ENCODE measurements at places on chromosomes 1 and 21.

GRCh38 chr21:45940621-45941337, 40.8 kb upstream of the COL6A1 start:
- DNase-seq, result no peak

DNA sequence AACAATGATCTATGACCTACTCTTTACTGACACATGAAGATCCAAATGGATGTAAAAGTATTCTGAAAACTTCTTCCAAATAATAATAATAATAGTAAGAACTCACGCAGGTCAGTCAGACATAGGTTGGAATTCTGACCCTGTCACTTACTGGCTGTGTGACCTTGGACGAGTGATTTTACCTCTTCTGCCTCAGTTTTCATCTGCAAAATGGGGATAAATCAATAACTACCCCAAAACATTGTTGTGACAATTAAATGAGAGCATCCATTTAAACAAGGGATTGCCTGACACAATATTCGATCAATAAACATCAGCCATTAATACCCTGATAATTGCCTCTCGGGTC, 556 bp downstream of the MECR start:
- no peak for DNase-seq

DNA sequence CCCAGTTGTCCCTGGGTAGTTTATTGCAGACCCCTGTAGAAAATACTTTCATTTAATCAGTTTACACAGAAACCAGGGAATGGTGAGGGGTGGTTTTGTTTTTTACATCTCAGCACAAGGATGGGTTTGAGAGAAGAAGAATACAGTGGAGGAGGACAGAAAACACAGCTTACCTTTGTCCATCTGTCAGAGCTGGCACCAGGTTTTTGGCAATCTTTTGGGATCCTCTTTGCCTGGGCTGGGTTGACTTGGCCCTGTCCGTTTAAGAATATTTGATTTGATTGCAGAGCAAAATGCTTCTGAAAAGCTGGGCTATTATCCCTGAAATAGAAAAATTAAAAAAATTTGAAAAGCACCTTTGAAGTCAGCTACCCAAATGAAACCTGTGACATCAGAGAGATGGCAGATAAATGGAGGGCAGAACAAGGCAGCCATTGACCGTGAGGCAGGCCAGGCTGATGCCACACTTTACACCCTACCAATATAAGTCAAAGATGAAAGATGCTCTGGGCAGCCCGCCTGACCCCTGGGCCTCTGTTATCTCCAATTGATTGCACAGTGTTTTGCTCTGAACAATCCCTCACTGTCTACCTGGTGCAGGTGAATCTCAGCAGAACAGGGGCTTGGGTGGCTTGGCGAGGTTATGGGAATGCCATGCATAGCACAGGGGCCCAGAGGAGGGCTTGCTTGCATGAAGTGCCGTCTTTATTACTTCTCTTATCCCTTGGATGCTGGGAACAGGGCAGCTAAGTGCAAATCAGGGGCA, 218.8 kb downstream of the LMX1A start:
- DNase-seq, result no peak

GRCh38 chr1:217138799-217139466, 415.7 kb upstream of the ESRRG start:
- no peak for DNase-seq

- no peak for DNase-seq
Observed at GRCh38 chr1:118997225-118997624, 9.1 kb upstream of the TBX15 start.

- DNase-seq, result no peak
Observed at GRCh38 chr1:93798291-93798690, 80.7 kb downstream of the DNTTIP2 start.

DNA sequence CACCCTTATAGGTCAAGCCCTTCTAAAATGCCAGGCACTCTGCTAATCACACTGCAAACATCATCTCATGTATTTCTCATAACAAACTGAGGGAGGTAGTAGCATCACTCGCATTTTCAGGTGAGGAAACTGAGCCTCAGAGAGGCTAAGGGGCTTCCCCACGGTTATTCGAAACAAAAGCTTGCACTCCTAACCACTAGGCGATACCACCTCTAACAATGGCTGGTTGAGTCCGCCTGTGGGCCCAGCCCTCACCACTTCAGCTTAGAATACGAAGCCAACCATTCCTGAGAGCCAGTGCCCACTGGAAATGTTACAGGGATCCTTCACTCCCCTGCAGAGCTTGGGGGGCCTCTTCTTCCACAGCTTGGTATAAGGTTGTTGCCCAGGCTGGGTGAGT, 65.3 kb upstream of the TENT5C start:
- DNase-seq, result no peak

GRCh38 chr1:184836934-184837895, 82.6 kb upstream of the EDEM3 start:
- no peak for DNase-seq

DNA sequence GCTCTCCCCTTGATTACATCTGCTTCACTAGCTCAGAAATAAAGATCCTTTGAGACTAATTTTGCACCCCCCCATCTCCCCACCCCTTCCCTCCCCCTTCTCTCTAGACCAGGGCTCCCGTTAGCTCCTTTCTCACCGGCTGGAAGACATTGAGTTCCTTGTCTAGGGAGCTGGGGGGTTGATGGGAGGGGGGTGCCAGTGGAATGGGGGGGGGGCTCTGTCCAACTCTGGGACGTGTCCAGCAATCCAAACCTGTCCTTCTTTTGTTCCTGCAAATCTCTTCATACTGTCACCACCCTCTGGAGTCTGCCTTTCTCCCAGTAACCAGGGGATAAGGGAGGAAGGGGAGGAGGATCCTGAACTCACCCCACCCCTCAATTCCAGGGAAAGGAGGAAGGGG, 61.9 kb downstream of the RHBG start:
- no peak for DNase-seq

GRCh38 chr1:99198393-99198792, 65.9 kb upstream of the PLPPR4 start:
- no peak for DNase-seq

GRCh38 chr1:182643699-182644098, 39.5 kb upstream of the RGS16 start:
- DNase-seq, result no peak

DNA sequence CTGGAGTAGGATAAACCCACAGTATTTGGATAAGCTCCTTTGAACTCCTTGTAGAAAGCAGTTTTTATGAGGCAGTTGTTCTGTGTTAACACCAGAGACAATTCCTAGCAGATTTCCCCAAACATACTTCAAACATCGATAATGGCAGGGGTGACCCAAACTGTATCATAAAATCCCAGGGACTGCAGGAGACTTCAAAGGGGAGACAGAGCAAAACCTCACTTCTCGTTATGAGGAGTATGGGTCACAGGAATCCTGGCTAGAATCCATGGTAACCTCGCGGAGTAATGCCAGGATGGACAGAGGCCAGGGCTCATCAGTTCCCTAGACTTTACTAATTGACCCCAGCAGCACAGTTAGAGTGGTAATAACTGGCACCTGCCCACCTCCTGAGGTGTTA, 148.0 kb downstream of the DHRS3 start:
- DNase-seq, result no peak

DNA sequence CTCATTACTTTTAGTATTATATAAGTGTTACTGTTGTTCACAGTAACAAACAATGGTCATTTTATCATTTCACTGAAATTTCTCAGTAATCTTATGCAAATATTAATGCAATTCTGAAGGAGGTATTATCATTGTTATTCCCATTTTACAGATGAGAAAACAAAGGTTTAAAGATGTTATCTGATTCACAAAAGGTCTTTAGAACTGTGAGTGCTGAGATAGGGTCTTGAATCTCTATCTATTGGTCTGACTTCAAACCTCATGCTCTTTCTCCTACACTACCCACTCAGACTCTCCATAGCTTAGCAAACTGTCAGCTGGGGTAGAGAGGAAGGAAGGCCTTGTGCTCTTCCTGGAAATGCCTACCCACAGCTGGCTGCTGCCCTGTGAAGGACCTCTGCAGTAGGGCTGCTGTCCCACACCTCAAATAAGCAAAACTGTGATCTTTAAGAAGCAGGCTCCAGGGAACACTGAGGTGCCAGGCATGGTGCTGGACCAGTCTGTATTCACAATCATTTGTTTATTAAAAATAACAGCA, 6.2 kb upstream of the OSCP1 start:
- no peak for DNase-seq

GRCh38 chr21:17779496-17779895, 39.7 kb downstream of the C21orf91 start:
- no peak for DNase-seq

GRCh38 chr21:38691631-38692030, 114.1 kb upstream of the ETS2 start:
- DNase-seq, result no peak

DNA sequence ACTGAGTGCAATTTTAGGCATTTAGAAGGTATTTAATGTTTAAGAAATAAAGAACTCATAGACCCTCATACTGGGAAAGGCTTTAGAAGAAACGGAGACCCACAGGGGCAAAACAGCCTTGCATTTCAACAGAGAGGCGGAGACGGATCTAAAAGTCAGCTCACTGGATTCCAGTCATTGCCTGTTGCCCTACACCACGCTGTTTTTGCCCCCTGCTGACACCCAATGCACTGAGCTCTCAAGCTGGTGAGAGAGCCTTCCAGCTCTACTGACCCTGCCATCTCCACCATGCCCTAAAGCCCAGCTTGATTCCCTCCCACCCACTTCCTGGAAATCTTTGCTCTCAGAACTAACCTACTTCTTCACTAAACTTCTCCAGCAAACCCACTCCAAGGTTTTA, 7.2 kb upstream of the TRAF3IP3 start:
- DNase-seq, result no peak

- DNase-seq, result no peak
Observed at GRCh38 chr1:228827019-228827418, 91.7 kb downstream of the RHOU start.

GRCh38 chr1:55958498-55958897, 620.9 kb downstream of the PLPP3 start:
- no peak for DNase-seq

GRCh38 chr1:53325326-53326087, 2.4 kb downstream of the LRP8 start:
- DNase-seq, result no peak

DNA sequence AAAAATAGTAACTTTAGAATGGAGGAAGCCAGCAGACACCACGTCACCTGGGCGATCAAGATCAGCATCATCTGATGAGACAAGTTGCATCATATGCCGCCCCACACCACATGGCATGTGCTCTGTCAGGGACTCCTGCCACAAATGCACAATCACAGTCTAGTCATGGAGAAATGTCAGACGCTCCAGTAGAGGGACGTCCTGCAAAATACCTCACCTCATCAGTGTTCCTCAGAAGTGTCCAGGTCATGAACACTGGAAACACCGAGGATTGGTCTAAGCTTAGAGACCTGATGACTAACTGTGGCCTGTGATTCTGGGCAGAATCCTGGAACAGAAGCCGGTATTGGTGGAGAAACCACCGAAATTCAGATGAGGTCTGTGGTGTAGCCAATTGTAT, 14.3 kb downstream of the ADARB1 start:
- no peak for DNase-seq

GRCh38 chr1:151511636-151512215, 539 bp downstream of the CGN start:
- no peak for DNase-seq

- no peak for DNase-seq
Observed at GRCh38 chr21:23223882-23224281, 2225.7 kb downstream of the NCAM2 start.

DNA sequence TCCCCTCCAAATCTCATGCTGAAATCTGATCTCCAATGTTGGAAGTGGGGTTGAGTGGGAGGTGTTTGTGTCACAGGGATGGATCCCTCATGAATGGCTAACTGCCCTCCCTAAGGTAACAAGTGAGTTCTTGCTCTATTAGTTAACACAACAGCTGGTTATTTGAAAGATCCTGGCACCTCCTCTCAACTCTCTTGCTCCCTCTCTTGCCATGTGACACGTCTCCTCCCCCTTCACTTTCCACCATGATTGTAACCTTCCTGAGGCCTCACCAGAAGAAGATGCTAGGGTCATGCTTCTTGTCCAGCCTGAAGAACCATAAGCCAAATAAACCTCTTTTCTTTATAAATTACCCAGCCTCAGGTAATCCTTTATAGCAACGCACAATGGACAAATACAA, 28.5 kb downstream of the DENND2C start:
- DNase-seq, result no peak

- DNase-seq, result no peak
Observed at GRCh38 chr1:58721247-58721820, 21.5 kb upstream of the MYSM1 start.

- DNase-seq, result no peak
Observed at GRCh38 chr1:114113411-114114184, 40.1 kb downstream of the SYT6 start.

GRCh38 chr1:14222086-14222485, 376.4 kb upstream of the KAZN start:
- no peak for DNase-seq

DNA sequence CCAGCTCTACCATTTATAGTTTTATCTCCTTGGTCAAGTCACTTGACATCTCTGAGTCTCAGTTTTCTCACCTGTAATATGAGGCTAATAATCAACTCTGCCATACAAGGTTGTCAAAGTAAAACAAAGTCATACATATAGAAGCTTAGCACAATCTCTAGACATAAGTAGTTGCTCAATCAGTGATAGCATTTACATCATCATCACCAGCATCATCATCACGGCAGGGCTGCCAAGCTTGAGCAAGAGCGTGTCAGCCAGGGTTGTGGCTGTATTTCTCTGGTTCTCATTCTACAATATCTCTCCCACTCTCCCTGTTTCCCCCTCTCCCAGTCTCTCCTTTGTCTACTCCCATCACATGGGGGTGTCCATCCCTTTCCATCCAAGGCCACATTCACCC, 41.7 kb upstream of the COA6 start:
- no peak for DNase-seq

DNA sequence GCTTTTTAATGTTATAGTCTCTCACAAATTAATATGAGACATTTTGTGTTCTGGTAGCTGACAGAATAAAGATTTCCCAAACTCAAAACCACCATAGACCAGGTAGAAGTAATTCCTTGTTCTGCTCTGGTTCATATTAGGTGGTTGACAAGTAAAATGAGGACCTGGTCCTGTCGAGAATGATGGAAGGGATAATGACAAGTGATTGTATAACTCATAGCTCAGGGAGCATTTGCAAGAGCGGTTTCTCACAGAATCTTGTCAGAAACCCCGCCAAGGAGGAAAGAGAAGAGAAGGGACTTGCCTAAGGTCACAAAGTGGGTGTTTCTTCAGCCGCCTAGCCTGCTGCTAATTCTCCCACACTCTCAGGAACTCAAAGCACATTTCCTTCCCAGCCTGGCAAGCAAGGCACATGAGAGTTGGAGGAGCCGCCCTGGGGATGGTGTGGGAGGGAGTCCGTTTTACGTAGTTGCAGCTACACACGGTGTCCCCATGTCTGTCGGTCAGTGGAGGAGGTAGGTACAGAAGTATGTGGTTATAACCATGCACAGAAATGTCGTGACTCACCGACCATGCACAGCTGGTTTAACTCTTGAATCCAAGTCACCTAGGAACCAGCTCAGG, 46.5 kb downstream of the SAMD13 start:
- no peak for DNase-seq

- DNase-seq, result no peak
Observed at GRCh38 chr1:154747380-154747739, 122.7 kb downstream of the KCNN3 start.

Data from omental fat pad (tissue), 4 donors.